AML-193 (cell line): ENCODE measurements at places on chromosomes 6 and 20.

DNA sequence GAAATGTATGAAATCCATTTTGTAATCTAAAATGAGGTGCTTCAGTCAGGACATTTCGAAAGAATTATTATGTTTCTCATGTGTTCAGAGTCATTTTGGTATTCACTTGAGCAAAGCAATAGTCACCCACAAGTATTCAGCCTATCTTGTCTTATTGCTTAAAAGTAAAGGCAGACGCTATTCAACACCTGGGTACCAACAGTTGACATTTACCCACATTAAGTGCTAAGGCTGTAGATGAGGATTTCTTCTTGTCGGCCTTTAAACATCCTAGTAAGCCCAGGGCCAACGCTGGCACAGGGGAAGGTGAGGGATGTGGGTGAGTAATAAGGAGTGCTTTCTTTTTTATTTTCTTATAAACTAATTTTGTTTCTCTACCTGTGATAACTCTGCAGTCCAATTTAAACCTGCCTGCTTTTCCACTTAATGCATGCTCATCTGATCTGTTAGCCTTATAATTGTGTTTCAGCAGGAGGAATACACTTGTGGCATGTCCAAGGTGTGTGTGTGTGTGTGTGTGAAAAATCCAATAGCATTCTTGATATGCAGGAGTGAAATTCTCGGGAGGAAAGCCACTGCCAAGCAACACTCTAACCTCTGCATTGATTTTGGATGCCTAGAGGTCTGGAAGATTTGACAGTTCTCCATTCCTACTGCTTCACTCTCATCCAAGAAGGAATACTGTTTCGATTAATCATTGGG is 252.0 kb downstream of the SOX4 start:
- DNase-seq, result no peak

- DNase-seq, result no peak
These were observed 3.0 kb upstream of the FBXO9 start for GRCh38 chr6:53062169-53062539.

DNA sequence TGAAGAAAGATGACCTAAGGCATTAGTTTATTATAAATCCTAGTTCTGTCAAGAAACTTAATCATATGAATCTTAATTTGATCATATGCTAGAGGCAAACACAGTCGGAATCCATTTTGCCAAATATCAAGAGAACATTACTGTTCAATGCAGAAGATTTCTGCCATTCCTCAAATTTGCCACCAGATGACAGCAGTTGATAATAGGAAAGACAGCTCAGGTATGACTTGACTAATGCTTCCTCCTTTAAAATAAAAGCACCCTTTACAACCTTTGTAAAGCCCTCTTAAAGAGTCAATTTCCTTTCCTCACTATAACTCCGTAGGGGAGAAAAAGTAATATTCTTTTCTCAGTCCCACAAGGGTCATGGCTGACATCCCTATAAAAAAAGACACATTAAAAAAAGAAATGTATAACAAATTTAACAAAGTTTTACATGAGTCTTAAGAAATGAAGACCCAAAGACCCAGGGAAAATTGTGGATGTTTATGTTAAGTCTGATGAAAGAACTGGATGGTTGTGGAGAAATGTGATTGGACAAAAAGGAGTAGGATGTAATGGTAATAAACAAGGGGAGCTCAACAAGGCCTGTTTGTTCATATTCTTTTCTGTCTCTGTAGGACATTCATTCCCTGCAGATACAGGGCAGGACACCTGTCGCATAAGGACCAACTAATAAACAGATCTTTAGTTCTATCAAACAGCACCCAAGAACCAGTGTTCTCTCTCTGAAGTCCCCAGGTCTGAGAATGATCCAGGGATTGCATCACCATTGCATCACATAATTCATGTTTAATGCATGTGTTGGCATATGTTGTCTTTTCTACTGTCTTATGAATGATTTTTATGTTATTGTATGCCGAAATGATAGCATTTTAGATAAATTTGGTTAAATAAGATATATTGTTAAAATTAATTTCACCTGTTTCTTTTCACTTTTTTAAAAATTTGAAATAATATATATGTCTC is 23.0 kb upstream of the IL17A start:
- DNase-seq, result peak; percentile 59

GRCh38 chr6:18353251-18353650 is 33.9 kb upstream of the RNF144B start:
- no peak for DNase-seq

- DNase-seq, result no peak
These were observed 129.3 kb upstream of the SYNCRIP start for GRCh38 chr6:85771925-85772430.

GRCh38 chr6:4350567-4351519 is 215.5 kb upstream of the ECI2 start:
- DNase-seq, result no peak

DNA sequence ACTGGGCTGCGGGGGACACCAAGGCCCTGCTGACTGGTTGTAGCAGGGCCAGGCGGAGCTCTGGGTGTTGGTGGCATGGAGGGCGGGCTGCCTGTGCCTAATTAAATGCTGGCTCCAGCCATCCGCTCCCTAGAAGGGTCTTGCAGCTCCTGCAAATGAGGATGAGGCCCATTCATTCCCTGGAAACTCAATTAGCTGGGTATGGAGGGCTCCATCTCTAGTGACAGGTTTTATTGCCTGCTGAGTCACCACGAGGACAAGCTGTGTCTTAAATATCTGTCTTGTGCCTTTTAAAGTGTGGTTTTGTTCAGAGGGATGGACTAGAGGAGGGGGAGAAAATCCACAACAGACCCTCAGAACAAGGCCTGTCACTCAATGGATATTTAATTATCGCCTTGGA is 60.9 kb downstream of the SULF2 start:
- DNase-seq, result no peak

DNA sequence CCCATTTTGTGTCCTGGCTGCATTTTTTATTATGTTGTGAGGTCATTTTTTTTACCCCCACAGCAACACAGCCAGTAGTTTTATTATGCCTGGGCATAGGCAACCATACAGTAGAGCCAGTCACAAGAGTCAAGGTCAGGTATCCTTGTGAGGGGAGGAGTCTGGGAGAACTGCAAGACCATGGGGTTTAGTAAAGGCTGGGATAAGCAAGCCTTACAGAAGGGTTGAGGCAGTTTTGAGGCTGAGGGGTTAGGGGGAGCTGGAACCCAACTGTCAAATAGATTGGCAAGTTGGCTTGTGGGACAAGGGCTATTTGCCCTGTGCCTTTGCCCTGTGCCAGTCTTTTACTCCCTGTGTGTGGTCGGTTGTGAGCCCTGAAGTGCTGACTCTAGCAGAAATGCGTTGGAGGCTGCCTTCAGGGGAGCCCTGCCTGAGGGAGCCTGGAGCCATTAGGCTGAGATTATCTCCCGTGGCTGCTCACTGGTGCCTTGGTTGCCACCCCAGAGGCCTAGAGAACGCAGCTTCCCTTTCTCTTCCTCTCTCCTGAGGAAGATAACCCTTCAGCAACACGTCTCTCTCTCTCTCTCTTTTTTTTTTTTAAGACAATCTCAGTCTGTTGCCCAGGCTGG is 31.1 kb downstream of the RALY start:
- no peak for DNase-seq

- DNase-seq, result no peak
These were observed 7.2 kb downstream of the NHSL1 start for GRCh38 chr6:138492113-138492512.

DNA sequence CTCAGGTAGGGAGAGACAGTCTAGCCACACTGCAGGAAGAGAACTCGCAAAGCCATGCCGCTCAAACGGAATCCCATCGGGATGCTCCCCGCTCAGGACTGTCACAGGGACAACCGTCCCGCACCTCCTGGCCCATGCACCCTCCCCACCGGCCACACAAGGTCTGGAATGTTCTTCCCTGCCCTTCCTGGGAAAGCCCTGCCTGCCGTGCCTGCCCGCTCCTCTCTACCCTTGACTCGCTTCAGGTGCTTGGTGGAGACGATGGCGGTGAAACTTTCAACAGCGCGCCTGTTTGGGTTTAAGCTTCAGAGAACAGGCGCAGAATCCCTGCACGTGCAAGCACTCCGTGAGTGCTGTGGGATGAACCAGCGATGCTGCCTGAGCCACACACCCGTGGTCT is 20.6 kb downstream of the TAF4 start:
- no peak for DNase-seq

DNA sequence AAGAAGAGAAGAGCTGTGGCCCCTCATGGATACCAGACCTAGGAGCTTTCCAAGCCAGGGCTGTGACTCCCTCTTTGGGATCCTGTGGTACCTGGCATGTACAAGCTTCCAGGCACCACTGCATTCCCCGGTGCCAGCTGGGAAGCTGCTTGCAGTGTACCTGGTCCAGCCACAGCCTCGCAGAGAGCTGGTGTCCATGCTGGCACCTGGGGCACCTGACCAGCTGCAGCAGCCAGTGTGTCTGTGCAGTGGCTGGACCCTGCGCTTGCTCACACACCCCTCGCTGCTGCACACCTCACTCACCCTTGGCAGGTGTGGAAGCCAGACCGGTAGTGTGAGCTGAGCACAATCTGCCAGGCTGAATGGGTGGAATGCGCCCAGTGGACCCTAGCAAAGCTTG is 190.9 kb upstream of the MAN1A1 start:
- DNase-seq, result no peak

DNA sequence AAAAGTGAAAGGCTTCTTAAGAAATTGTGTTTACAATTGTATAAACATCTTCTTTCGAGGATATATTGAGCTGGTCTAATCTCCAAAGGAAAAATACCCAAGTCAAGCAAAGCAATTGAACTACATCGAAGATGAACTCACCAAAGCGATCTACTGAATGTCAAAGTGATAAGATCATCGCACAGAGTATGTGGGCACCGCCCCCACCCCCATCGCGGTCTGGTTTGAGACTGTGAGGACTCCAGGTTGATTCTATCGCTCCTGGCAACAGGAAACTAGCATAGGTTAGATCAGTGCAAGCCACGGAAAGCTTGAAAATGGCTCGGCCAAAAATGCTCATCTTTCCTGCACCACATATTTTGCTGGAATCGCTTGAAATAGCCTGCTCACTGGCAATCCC is 133.2 kb upstream of the RPS6KA2 start:
- no peak for DNase-seq

GRCh38 chr20:34102342-34102741 is 9.7 kb downstream of the EIF2S2 start:
- DNase-seq, result no peak

DNA sequence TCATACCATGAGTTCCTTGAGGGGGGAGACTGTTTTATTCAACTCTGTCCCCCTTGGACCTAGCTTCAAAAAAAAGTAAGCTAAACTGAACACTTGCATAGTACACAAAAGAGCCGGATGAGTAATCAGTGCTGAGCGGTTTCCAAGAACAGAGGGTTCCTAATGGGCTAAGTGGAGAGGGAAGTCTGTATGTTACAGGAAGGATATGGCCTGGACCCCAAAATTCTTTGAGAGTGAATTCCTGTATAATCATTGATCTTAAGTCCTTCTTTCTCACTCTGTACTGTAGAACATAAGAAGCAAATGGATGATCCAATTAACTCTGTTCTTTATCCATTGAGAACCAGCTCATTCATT is 324.7 kb upstream of the CNR1 start:
- DNase-seq, result no peak

- DNase-seq, result no peak
These were observed 246.0 kb upstream of the FLRT3 start for GRCh38 chr20:14583413-14583812.

DNA sequence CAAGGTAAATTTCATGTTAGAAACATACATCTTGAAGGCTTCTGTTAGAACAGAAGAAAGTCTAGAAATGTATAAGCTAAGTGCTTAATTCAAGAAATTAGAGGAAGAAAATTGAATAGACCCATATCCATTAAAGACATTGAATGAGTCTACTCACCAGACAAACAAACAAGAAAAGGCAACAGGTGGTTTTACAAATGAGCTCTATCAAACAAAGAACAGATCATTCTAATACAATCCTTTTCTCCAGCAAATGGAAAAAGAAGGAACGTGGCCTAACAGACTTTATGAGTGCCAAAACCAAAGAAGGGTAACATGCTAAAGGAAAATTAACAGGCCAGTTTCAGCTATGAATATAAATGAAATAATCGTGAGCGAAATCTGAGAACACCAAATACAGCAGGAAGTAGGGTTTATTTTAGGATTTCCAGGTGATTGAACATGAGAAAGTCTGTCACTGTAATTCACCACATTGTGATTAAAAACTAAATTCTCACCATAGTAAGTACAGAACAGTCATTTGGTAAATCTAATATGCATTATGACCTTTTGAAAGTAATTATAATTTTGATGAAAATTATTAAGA is 22.6 kb downstream of the MTHFD1L start:
- DNase-seq, result no peak

GRCh38 chr6:166417285-166417691 is 34.5 kb upstream of the MPC1 start:
- no peak for DNase-seq

DNA sequence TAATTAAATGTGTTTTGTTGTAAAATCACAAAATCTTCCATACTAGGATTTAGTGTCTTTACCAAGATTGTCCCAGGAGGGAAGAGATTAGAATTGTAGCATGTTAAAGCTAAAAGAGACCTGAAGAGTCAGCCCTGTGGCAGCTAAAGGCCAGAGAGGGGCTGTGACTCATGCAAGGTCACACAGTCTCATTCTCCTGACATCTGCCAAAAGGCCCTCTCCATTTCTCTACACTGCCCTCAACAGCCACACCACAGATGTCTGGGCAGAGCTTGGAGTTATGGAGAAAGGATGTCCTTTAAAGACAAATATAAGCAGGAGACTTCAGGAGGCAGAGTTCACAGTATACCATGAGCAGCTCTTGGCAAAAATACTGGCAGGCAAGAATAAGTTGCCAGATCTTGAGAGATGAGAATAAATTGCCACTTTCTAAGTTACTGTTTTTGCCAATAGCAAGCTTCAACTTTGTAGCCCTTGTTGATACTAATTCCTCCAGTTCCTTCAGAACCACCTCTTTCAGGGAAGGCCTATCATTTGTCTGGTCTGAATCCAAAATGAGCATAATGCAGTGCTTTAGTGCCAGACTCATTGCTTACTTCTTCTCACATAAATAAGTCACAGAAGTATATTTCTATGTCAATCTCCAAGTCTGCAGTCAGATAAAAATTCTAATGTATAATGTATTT is 41.7 kb downstream of the AKIRIN2 start:
- DNase-seq, result no peak

DNA sequence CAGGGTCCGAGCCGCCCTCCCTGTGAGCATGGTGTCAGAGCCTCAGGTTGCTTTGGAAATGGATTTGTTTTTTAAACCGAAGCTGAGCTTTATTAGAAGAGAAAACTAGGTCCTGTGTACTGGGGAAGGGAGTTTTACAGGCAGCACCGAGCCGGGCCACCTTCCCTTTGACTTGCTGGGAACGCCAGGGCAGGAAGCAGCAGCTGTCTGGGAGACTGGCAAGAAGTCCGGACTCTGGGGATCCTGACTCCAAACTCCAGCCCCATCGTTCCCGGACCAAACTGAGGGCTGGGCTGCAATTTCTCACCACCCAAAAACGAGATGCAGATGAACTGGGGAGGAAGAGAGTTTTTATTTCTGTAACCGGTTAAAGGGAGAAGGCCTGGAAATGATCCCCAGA is 214.9 kb upstream of the KCNG1 start:
- DNase-seq, result no peak

DNA sequence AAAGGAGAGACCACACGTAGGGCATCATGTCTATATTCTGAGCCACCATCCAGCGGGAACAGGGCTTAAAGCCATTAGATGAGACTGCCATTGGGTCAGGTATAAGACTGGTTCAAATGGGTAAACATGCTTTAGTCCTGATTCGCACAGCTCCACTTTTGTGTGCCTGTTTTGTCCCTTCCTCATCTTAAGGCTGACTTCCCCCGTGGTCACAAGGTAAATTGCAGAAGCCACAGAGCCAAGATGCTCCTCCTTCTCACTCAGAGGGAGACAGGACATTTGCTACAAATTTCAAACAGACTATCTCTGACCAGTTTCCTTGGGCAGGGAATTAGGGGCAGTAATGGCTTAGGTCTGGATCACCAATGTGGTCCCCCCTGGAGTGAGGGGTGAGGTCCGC is 11.4 kb upstream of the IFNGR1 start:
- peak; percentile 82 for DNase-seq
